ENCODE measurements at places on chromosomes 5 and 9.
A peak's percentile ranks its signal among the peaks of the same experiment; 100 is the strongest.

- peak; percentile 14 for DNase-seq
Measured at GRCh38 chr9:91799113-91799744, 150.8 kb downstream of the ROR2 start.

DNA sequence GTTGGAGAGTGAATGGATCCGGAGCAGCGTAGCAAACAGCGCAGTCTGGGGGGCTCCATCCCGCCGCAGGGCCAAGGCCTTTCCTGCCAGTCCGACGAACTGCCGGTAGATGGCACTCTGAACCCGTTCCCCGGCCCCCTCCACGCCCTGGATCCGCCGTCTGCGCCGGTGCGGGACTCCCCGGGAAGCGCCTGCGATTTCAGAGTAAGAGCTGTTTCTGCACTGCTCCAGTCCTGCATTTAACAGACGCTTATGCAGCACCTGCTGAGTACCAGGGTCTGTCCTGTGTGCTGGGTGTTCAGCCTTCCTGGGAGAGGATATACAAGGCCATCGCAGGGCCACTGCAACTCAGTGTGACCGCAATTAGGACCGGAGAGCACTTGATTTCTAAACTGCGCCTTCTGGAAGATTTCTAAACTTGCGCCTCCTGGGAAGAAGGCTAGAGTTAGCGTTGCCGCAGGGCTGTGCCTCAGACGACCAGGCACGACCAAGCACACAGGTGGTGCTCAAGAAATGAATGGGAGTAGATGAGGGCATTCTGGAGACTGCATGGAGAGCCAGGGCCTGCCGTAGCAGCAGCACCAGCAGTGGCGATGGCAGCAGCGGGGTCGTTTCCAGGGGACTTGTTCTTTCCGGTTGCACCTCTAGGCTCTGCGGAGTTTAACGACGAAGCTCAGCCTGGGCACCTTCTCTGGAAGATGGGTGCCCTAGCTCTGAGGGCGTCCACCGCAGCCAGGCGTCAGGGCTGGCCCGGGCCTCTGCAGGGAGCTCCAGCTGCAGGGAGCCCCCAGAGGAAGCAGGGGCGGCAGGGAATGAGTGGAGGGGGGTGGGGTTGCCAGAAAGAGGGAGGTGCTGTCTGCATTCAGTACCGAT is 14.3 kb upstream of the TIFAB start:
- peak; percentile 80 for DNase-seq

DNA sequence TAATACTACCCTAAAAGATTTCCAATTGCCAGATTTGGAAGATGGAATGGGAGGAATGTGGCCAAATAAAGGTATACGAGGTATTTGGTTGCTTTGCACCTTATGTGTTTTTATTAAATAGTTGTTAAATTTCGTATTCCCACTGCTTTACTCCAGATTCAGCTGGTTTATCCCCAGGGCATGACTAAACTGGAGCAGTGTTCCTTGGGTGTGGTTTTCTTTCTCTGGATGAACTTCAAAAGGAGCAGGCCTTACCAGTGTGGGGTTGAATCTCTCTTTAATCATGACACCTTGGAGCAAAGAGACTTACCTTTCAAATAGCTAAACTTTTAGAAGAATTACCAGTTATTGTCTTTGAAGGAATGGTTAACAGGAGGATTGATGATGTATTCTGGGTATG is 121.7 kb upstream of the BNC2 start:
- no peak for DNase-seq

GRCh38 chr9:15423231-15423985 is 732 bp downstream of the SNAPC3 start:
- DNase-seq: no peak

- DNase-seq: no peak
Measured at GRCh38 chr5:179267671-179268083, 77.6 kb downstream of the ADAMTS2 start.

- DNase-seq: no peak
Measured at GRCh38 chr9:34635556-34635955, 2.0 kb downstream of the SIGMAR1 start.

DNA sequence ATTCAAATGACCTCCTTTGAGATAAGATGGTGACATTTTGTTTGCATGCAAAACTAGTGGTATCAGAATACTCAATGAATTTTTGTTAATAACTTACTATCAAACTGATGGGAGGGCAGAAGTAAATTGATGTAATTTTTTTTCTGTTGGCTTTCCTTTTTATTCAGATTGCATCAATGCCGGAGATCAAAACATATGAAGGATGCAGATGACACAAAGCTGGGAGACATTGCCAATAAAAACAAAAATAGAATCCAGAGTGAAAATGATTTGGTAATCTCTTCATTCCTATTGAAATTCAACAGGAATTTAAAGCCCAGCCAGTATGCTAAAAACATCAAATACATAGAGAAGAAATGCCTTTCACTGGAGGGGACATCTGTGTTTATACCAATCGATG is 1655.3 kb upstream of the C9orf72 start:
- no peak for DNase-seq

DNA sequence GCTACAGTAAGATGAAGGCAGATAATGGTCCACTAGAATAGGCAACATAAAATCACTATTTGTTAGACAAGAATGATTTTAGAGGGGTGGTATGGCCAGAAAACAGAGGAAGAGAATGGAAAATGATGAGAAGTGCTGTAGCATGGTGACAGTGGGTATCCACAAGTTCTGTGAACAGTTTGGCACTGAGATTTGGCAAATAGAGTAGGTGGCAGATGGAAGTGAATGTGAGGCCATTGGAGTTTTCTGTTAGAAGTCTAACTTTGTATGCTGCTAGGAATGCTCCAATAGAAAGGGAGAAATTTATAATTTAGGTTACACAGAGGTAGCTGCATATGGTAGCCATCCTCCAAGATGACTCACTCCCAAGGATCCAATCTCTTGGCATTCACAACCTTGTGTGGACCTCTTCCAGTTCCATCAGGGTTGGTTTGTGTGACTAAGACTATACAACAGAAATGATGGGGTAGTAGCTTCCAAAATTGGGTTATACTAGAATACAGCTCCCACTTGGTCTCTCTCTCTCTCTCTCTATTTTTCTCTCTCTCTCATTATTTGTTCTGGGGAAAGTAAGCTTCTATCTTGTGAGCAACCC is 646.9 kb upstream of the ZNF608 start:
- no peak for DNase-seq

DNA sequence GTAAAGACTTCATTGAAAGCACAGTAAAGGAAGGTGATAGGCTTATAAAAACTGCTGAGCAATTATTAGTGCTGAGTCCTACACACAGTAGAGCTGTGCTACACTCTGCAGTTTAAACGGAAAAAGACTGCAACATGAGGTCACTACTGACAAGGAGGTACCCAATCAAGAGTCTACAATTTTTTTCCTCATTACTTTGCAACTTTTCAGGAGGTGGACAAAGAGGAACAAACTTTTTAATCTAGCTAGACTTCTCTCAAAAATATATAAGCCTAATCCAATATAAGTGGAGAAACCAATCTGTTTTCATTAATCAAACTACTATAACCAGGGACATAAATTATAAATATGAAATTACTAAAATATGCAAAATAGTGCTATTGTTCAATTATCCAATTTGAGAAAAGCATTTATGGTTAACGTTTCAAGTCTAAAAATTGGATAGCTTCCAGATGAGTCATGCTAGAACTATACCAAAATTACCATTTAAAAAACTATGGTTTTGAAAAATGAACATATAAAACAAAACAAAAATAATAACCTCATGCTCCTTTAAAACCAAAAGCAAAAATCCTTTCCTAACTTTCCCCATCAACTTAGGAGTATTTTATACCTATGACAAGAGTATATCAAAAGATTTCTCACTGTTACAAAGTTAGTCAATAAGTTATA is 37.7 kb downstream of the FAM13B start:
- no peak for DNase-seq

- DNase-seq: no peak
Measured at GRCh38 chr5:103927739-103928138, 365.1 kb upstream of the NUDT12 start.

- DNase-seq: no peak
Measured at GRCh38 chr9:69980041-69980440, 63.6 kb upstream of the MAMDC2 start.

- no peak for DNase-seq
Measured at GRCh38 chr5:113520429-113520828, 6.9 kb downstream of the YTHDC2 start.

DNA sequence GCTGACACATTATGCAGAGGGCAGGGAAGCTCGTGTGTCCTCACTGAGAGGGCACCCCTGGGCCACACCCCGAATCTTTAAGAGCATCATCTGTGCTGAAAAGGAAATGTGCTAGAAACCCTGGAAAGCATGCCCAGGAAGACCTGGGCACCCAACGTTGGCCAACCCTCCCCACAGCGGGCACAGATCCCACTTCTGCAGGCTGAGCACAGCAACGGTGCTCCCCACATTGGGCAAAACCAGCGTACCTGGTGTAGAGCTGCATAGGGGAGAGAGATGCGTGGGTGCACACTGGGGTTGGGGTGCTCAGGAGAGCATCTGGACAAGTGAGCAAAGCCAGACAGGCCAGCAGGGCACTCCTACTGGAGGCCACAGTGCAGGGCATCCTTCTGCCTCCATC is 32.6 kb downstream of the ROR2 start:
- no peak for DNase-seq

GRCh38 chr9:70261131-70261870 is 2.5 kb downstream of the SMC5 start:
- no peak for DNase-seq

- no peak for DNase-seq
Measured at GRCh38 chr5:173884402-173885053, 3.6 kb upstream of the CPEB4 start.

GRCh38 chr9:114484854-114485443 is 20.3 kb downstream of the WHRN start:
- DNase-seq: no peak

DNA sequence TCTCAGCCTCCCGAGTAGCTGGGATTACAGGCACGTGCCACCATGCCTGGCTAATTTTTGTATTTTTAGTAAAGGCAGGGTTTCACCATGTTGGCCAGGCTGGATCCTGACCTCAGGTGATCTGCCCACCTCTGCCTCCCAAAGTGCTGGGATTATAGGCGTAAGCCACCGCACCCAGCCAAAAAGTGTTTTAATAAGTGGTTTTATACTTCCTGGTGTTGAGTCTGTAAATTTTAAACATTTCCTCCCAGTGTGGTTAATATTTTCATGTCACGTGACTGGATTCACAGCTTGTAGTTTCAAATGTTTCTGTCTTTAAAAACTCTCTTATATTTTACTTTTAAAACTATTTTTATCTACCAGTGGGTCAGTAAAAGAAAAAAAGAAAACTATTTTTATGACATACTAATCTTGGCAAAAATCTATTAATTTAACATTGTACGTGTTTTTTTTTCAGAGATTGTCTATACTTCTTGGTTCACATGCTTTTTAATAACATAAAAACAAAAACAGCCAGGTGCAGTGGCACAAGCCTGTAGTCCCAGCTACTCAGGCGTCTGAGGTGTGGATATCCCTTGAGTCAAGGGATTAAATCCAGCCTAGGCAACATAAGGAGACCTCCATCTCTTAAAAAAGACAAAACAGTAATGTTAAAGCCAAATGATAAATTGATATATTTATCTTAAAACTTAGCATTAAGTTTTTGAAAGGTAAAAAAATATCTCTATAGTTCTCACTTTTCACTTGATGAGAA is 117.1 kb downstream of the DMXL1 start:
- DNase-seq: no peak

GRCh38 chr5:44535621-44536020 is 146.4 kb upstream of the FGF10 start:
- no peak for DNase-seq

GRCh38 chr5:102663749-102664530 is 91.2 kb upstream of the PAM start:
- DNase-seq: no peak

DNA sequence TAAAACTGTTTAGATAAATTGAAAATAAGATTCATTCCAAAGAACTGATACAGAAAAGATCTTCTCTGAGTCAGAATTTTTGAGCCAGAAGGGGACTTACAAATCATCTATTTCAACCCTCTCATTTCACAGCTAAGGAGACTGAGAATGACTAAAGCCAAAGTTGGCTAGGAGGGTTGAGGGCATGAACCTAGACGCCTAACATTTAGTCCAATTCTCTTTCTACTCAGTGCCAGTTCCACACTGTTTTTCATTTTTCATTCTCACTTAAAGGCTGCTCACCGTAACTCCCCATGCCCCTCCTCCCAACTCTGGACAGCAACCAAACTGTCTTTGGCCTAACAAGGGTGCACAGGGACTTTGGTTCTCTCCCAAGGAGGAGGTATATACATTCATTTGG is 364.0 kb downstream of the NDUFS4 start:
- no peak for DNase-seq

DNA sequence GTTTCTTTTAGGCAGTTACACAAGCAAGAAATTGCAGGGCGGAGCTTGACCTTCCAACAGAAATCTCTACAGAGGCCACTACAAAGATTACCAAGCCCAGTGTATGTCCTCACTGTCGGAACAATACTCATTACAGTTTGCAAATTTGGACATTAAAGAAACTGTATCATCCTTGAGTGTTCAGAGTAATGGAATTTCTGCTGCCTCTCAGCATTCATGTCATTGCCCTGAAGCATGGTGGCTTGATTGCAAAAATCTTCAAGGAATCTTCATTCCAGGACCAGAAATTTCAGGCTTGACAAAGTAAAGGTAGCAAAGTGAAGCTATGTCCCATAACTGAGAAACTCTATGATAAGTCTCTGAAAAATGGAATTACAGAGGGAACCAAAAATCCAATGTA is 134.6 kb upstream of the MAP3K1 start:
- no peak for DNase-seq

GRCh38 chr5:162573758-162574157 is 506.2 kb downstream of the GABRG2 start:
- DNase-seq: no peak

DNA sequence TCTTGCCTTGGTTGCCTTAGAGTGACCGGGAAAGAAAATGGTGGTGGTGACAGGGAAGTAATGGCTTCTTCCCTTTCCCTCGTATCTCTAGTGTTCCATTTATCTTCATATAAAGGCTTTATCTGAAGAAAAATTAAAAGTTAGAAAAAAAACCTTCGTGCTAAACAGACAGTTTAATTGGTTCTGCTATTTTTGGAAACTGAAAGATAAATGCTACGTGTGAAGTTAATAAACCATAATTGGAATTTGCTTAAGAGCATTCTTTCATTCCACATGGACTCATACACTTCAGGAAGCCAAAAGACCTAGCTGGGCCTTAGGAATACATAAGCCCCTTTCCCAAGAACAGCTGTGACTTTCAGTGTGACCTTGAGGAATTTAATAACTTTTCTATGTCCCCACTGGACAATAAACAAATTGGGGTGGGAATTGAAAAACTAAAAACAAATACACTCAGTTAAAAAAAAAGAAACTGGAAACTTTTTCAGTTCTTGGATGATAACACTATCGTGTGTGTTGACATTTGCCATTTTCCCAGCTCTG is 818.8 kb upstream of the WWC1 start:
- no peak for DNase-seq

DNA sequence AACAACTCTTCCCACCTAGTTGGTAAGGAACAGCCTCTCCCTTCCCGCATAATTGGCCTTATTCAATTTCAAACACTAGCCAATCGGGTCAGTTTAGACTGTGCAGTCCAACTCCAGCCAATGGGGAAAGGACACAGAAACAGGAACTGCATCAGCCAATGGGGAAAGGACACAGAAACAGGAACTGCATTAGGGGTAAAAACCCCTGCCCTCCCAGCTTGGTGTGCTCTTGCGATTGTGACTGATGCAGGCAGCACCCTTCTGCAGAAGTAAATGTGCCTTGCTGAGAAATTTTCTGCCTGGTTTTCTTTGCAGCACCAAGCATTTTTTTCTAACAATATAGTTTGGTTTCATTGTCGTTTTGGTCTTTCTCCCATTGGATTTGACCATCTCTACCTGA is 8.5 kb upstream of the GLT6D1 start:
- DNase-seq: no peak
